Transverse colon (tissue), 4 donors: ENCODE measurements at places on chromosomes 11 and 22.

- no peak for DNase-seq
These were observed 223.5 kb upstream of the BLID start for GRCh38 chr11:122339436-122340060.

DNA sequence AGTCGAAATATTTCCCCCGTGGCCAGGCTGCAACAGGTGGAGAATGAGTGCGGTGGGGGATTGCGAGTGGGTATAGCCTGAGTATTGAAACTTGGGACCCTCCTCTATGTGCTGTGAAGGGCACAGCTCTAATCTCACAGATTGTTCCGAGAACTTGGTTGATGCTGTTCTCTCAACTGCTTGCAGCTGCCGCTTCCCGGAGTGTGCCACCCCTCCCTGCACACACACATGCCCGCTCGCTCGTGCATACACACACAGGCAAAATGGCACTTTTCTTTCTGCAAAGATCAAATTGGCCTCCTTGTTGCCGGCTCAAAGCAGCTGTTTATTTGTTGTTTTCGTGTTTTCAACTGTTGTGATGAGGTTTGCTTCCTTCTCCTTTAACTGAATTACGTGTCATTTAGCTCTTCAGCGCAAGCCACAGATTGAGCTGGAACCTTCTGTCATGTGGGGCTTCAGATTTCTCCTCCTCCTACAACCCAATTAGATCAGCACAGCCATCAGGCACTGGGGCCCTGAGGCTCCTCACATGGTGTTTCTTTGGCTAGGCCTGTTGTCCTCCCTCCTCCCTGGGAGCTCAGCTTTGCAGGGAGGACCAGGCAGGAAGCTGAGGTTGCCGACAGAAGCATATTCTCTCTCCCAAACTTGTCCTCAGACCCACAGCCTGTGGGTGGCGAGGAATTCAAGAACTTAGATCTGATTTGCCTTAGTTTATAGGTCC lies 13.9 kb upstream of the B3GAT1 start:
- no peak for DNase-seq

- peak; percentile 72 for DNase-seq
These were observed 47.0 kb downstream of the YAP1 start for GRCh38 chr11:102157219-102157618.

DNA sequence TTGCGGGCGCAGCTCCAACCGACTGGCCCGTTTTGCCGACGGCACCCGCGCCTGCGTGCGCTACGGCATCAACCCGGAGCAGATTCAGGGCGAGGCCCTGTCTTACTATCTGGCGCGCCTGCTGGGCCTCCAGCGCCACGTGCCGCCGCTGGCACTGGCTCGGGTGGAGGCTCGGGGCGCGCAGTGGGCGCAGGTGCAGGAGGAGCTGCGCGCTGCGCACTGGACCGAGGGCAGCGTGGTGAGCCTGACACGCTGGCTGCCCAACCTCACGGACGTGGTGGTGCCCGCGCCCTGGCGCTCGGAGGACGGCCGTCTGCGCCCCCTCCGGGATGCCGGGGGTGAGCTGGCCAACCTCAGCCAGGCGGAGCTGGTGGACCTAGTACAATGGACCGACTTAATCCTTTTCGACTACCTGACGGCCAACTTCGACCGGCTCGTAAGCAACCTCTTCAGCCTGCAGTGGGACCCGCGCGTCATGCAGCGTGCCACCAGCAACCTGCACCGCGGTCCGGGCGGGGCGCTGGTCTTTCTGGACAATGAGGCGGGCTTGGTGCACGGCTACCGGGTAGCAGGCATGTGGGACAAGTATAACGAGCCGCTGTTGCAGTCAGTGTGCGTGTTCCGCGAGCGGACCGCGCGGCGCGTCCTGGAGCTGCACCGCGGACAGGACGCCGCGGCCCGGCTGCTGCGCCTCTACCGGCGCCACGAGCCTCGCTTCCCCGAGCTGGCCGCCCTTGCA lies 1.0 kb downstream of the FJX1 start:
- DNase-seq, result peak; percentile 8

GRCh38 chr22:47275605-47276449 lies 513.4 kb downstream of the TBC1D22A start:
- DNase-seq, result no peak

GRCh38 chr22:30694640-30695350 lies at the start of gene OSBP2:
TSS of gene OSBP2 (plus strand) at chr22:30694874. CDS start at chr22:30694910, 36 bp downstream.
- DNase-seq, result peak; percentile 56

GRCh38 chr22:40487663-40488249 lies 117.4 kb downstream of the SGSM3 start:
- DNase-seq, result no peak

DNA sequence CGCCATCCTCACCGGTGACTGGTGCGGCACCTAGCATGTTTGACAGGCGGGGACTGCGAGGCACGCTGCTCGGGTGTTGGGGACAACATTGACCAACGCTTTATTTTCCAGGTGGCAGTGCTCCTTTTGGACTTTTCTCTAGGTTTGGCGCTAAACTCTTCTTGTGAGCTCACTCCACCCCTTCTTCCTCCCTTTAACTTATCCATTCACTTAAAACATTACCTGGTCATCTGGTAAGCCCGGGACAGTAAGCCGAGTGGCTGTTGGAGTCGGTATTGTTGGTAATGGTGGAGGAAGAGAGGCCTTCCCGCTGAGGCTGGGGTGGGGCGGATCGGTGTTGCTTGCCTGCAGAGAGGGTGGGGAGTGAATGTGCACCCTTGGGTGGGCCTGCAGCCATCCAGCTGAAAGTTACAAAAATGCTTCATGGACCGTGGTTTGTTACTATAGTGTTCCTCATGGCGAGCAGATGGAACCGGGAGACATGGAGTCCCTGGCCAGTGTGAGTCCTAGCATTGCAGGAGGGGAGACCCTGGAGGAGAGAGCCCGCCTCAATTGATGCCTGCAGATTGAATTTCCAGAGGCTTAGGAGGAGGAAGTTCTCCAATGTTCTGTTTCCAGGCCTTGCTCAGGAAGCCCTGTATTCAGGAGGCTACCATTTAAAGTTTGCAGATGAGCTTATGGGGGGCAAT lies 1.1 kb downstream of the NEAT1 start:
- DNase-seq, result peak; percentile 44

DNA sequence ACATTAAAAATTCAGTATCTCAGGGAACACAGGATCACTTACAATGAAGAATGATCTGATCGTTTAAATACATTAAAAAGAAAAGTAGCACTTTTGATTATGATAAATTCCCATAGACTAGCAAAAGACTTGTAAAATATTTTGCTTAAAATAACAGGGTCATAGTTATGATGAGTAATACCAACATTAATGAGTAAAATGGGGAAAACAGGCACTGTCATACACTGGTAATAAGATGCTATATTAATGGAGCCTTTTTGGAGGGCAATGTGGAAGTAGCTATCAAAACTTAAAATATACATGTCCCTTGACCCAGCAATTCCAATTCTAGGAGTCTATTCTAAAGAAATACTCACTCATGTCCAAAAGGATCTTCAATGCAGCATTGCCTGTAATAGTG lies 61.8 kb upstream of the CLNS1A start:
- no peak for DNase-seq

DNA sequence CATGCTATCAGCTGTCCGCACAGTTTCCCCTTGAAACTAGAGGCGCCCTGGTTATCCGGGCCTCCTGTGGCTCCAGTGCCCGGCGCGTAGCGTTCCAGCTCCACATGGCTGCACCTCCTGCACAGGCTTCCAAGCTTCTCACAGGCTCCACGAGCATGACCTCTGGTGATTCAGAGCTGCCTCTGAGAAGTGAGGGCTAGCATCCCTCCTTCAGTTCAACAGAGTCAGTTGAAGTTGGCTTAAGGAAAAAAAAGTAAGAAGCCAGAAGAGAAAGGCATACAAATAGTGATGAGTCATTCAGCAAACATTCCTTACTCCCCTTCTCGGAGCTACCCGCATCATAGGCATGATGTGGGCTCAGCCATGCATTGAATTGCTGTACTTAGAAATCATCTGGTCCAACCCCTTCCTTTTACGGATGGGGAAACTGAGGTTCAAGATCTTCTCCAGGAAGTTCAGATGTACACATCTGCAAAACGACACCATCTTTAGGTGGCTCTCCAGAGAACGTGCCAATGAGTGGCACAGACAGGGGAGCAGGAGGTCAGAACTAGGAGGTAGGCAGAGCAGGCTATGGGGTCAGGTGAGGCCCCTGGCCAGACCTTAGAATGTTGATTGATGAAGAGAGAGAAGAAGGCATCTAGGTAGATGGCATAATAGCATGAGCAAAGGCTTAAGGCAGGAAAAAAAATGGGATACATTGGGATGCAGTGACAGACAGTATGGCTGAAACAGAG lies 216.3 kb upstream of the TBCEL start:
- DNase-seq, result no peak

DNA sequence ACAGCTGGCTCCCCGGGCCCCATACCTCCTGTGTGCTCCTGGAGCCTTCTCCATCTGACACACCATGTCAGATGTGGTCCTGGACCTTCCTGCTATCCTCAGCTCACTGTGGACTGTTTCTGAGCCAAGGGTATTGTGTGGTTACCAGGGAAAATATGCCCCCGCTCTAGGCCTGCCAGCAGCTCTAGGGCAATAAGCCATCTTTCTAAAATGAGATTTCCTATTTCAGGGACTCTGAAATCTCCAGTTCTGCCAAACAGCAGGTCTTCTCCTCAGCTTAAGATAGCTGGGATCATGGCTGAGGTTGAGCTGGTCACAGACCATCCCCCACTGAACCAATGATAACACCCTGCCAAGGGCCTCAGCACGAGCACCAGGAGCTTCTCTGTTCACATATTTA lies 227.6 kb downstream of the ST3GAL4 start:
- DNase-seq, result no peak

- DNase-seq, result no peak
These were observed 157.4 kb downstream of the TEAD1 start for GRCh38 chr11:12831471-12832202.

- DNase-seq, result no peak
These were observed 38.2 kb upstream of the MRPL17 start for GRCh38 chr11:6721343-6721742.

- DNase-seq, result no peak
These were observed 16.6 kb downstream of the CYB5R2 start for GRCh38 chr11:7656704-7657103.

DNA sequence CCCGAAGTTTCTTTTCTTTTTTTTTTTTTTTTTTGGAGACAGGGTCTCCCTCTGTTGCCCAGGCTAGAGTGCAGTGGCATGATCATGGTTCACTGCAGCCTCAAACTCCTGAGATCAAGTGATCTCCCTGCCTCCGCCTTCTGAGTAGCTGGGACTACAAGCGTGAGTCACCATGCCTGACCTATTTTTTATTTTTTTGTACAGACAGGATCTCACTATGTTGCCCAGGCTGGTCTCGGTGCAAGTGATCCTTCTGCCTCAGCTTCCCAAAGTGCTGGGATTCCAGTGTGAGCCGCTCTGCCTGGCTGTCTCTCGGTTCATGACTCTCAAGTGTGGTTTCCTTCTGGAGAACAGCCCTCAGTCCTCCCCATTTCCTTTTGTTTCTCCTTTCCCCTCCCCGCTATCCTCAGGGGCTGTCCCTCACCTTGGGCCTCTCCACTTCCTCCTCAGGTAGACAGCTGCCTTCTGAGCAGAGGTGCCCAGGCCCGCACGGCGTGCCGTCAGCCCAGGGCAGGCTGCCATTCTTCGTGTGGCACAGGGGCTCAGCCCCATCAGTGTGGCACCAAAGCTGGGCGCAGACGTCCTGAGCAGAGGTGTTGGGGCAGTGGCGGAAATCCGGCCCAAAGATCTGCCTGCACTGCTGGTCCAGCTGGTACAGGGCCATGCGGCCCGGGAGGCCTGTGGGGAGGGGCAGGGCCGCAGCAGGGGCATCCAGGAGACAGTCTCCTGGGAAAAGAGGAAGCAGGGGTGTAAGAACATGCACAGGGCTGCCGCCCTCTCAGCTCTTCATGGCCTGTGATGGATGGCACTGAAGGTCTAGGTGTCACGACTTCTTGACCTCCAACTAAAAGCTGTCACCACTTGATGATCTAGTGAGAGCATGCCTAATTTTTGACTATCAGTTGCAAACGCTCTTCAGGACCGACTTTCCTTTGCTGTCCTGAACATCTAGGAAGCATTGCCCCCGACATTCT lies 14.0 kb downstream of the ADAMTS8 start:
- no peak for DNase-seq

DNA sequence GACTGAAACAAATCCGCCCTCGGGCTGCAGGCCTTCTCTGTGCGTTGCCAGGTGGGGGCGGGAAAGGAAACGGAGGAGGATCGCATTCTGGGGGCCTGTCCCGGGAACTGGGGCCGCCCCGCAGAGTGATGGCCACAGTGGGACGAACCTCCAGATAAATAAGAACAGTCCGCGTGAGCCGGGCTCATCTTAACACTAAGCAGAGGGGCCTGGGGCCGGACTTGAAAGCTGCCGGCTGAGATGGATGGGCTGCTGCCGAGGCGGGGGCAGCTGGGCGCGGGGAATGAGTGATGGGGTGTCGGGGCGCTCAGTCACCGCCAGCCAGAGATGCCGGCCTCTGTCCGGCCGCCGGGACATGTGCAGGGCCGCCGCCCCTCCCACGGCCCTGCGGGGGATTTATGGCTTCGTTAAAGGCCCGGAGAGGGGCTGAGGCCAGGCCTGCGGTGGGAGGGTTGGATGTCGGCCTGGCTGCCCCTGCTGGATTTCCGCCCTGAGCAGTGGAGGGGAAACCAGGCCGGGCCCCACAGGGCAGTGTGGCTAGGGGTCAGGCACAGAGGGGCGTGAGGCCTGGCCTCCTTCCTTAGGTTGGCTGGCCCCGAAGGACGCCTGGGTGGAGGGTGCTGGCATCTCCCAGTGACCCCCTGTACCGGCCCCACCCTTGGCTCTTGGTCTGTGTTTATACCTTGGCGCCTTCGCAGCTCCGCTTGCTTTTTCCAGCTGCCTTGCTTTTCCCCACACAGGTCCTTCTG lies 45.3 kb upstream of the CD82 start:
- DNase-seq, result no peak

DNA sequence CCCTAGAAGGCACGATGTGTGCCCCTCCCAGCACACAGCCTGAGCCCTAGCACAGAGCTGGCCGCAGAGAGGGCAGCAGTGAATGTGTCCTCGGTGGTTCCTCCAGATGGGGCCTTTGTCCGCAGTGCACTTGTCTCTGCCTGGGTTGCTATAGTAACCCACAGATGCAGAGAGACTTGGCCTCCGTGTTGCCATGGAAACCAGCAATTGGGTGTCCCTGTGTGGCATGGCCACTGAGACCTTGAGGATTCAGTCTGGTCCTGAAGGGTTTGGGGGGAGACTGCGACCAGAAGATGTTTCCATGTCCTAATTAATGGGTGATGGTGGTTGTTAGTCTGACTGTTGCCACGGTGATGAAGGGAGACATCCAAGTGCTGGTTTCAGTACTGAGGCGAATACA lies 42.6 kb upstream of the TUB start:
- DNase-seq, result no peak

DNA sequence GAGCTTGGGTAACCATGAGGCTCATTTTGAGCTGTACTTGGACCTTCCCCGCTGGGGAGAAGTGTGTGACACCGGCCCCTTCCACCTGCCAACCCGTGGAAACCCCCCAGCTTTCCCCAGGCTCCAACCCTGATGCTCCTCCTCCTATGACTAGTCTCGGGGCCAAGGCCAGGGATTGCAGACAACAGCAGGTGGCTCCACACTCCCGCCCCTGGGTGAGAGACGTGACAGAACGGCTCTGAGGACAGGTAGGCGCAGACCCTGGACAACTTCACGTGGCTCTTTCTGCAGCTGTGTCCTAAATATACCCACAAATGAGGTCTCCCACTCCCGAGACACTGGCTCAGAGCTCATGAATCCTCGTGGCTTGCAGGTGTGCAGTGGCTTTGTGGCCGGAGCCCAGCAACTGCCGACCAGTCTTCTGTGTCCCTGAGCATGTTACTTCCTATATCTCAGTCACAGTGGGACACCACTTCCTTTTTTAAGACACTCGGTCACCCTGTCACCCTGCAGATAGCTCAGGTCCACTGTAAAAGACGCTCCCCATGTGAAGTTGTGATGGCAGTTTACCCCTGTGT lies 55.2 kb downstream of the NECTIN1 start:
- DNase-seq, result peak; percentile 46
